ENCODE measurements at places on chromosomes 7 and 10. TPM values are rescaled to one million over a fixed set of nuclear protein-coding genes. Genes with fewer than 3 reads are reported as not detected.

The TFPI2 gene
- polyA plus RNA-seq: 11.3 TPM

The CALD1 gene
- polyA plus RNA-seq: 292 TPM

The GIMAP6 gene
- 16.6 TPM for polyA plus RNA-seq

The RAB19 gene
- polyA plus RNA-seq: 2.9 TPM

The MUC12 gene
- polyA plus RNA-seq: not detected

The EBF3 gene
- polyA plus RNA-seq: 0.79 TPM

The TMEM196 gene
- polyA plus RNA-seq: not detected

The HYAL4 gene
- 0.12 TPM for polyA plus RNA-seq

All from right renal cortex interstitium (tissue), 3 donors.